ENCODE measurements at places on chromosomes 5 and 9.

DNA sequence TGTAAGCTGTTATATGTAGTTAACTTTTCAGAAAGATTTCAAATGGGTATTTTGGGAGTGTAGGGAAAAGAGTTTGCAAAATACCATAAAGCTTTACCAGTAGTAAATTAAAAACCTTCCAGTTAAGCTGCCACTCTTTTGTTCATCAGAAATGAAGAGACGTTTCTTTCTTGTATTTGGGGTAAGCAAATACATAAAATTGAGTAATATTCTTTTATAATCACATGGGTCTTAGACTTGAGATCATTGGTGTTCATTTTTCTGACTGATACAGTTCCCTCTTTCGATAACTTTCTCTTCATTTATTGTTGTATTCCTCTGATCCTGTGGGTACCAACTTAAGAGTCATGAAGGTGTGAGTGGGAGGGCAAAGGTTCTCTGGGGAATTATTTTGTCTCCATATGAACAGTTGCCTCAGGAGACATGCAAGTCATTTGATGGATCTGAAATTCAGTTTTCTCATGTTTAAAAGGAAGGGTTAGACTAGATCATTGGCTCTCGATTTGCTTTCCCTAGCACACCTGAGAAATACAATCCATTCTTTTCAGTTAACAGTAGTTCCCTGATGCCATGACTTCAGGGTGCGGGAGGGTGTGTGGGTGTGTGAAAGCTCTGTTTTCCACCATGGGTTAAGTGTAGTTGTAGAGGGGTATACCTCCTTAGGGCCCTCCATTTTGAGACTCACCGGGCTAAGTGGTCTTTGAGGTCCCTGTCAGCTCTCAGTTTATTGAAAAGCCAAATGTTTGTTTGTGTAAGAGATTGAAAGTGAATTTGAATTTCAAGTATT, 47.7 kb downstream of the CNTRL start:
- DNase-seq, result no peak

DNA sequence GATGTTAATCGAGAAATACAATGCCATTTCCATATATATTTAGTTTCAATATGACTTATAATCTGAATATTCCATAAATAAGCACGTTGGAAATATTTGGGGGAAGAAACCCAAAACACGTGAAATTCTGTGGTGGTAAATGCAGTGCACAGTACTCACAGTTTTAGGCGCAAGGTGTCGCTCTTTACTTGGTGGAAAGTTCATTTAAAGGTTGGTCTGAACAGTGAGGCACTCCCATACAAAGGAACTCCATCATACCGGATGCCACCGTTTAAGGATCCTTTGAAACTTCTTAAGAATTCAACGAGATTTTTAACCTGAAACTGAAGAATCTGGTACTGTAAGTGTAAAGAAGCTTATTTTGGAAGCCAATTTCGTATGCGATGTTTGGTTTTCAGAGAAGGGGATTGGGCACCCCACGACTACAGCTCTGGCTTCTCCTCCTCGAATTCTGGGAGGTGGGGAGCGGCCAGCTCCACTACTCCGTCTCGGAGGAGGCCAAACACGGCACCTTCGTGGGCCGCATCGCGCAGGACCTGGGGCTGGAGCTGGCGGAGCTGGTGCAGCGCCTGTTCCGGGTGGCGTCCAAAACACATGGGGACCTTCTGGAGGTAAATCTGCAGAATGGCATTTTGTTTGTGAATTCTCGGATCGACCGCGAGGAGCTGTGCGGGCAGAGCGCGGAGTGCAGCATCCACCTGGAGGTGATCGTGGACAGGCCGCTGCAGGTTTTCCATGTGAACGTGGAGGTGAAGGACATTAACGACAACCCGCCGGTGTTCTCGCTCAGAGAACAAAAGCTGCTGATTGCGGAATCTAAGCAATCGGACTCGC, at the start of gene PCDHA11:
Gene PCDHA11 (plus strand): TSS at position 237 of the 834 bp plus-strand sequence. CDS start 147 bp downstream, at position 384.
- DNase-seq, result no peak

GRCh38 chr9:129884220-129885017, 49.2 kb downstream of the USP20 start:
- DNase-seq, result no peak

DNA sequence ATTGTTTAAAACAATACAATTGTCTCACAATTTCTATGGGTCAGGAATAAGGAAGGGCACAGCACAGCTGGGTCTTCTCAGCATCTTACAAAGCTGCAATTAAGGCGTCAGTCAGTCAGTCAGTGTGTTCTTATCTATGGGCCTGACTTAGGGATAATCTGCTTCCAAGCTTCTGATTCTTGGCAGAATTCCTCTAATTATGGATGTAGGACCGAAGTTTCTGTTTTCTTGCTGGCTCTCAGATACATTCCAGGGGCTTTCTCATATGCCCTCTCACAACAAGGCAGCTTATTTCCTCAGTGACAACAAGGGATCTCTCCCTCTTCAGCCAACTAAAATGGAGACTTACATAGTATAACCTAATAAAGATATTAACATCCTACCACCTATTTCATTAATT, 1925.3 kb upstream of the ACO1 start:
- no peak for DNase-seq

DNA sequence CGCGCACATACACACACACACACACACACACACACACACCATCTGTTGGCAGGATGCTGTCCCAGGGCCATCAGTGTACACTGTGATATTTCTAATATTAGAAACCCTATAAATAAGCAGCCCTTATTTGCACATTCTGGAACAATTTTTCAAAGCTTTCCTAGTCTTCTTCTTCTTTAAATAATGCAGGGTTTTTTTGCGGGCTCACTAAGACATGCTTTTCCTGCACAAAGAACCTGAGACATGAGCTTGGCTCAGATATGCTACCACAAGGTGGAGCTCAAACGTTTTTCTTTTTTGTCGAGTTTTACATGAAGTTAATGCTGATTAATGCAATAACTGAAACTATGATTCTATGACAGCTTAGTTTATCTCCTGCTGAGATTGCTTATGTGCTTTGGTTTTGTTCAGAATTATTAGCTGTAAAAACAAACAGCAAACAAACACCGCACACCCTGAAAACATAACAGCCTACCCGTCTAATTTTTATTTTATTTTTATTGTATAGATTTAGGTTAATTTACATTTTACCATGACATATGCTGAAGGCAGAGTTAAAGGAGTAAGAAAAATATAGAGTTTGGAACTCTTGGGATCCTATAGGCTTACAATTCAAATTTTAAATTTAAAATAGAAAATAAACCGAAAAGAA, 95.8 kb downstream of the ALDH1A1 start:
- no peak for DNase-seq

- no peak for DNase-seq
Observed at GRCh38 chr9:130193531-130194377, 21.6 kb downstream of the NCS1 start.

- DNase-seq, result no peak
Observed at GRCh38 chr5:94010814-94011213, 269.4 kb upstream of the POU5F2 start.

DNA sequence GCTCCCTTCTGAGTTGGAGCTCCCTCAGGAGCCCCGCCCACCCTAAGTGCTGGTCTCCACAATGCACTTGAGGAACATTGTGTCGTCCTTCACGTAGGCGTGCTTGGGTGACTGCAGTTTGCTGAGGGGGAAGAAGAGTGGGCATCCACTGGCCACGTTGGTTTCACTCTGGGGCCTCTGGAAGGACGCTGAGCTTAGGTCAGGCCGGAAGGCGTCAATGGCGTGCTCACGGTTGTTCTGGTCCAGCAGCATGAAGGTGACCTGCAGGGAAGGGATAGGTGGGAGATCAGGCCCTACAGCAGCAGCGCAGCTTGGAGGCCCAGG, 21.7 kb downstream of the TRAF1 start:
- DNase-seq, result no peak

GRCh38 chr5:1526681-1527131, 2.9 kb upstream of the LPCAT1 start:
- no peak for DNase-seq

- DNase-seq, result no peak
Observed at GRCh38 chr5:106833517-106833916, 837.2 kb downstream of the EFNA5 start.

GRCh38 chr9:91062281-91062680, 260.7 kb downstream of the SYK start:
- DNase-seq, result no peak

GRCh38 chr9:100689635-100690034, 111.8 kb downstream of the CAVIN4 start:
- DNase-seq, result no peak

- DNase-seq, result no peak
Observed at GRCh38 chr5:180830253-180831138, 27.9 kb upstream of the MGAT1 start.

DNA sequence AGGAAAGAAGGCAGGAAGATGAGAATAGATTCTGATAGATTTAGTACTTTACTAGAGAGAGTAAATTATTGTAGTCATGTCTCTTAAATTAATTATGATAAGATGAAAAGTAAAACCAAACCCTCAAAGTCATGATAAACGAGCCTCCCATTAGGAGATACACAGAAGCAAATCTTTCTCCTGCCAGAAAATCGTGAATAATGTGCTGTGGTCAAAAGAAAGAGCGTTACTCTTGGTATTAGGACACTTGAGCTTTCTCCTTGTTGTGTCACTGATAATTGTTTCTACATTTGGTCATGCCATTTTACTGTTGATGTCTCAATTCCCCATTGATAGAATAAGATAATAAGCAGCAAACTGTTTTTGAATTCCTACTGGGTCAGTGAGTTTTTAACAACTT, 562.8 kb upstream of the TLE4 start:
- no peak for DNase-seq

DNA sequence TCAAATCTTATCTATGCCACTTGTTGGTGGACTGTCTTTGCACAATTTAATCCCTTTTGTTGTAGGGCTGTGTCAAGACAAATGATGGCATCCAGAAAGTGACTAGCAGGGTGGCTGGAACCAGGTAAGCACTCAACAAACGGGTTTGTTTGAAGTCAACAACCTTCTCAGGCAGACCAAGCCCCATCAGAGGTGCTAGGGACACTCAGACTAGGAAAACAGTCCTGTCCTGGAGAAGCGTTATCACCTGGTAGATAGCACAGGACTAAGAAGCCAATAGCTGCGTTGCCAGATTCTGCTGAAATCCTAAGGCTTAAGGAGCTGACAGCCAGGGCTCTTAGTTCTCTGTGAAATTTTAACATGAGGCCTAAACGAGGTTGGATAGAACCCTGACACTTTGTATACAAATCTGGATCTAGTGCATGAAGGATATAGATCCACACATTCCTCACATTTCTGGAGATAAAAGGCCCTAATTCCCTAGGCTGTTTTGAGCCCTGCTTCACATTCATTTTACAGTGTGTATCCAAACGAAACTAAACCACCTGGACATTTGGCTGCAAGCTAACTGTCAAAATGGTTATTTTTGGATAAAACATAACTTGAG, 179.8 kb downstream of the DCP2 start:
- DNase-seq, result no peak

DNA sequence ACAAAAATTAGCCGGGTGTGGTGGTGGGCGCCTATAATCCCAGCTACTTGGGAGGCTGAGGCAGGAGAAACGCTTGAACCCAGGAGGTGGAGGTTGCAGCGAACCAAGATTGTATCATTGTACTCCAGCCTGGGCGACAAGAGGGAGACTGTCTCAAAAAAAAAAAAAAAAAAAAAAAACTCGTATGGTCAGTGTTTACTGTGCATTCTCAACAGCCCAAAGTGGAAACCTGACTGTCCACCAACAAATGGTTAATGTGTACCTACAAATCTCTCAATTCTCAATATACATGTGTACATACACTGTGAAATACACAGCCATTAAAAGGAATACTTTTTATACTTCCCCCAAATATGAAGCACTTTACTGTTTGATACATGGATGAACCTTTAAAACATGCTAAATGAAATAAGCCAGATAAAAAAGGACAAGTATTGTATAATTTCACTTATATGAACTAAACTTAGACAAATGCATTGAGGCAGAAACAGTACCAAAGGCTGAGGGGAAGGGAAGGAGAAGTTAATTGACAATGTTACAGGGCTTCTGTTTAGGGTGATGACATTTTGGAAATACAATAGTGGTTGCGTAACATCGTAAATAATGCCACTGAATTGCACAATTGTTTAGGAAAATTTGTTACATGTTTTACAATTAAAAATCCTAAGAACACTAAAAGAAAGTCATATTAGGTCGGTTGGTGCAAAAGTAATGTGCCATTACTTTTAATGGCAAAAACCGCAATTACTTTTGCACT, 16.5 kb downstream of the DNAJA1 start:
- no peak for DNase-seq

DNA sequence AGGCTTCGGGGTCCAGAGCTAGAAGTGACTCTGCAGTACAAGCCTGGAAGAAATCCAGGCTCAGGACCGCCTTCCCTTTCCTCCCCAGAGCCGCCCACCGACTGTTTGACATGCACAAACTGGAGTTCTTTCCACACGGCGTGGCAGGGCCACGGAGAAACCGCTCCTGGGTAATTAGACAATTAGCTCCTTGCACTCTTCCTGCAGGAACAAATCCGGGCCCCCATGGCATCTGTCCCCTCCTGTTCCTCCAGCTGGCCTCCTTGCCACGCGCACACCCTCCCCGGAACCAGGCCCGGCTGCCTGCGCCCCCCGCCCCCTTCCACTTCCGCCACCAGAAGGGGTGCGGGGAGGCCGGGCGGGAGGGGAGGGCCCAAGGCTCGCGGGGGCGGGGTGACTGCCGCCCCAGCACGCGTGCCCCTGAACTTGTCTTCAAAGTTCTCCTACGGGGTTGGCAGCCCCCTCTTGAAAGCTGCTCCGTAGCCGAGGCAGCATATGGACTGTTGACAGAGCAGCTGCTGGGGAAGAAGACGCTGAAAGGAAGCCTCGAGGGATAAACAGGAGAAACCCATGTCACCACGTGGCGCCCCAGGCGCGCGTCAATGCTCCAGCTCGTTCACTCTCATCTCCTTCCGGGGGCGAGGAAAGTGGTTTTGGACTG, 74.3 kb downstream of the SEC61B start:
- DNase-seq, result no peak

DNA sequence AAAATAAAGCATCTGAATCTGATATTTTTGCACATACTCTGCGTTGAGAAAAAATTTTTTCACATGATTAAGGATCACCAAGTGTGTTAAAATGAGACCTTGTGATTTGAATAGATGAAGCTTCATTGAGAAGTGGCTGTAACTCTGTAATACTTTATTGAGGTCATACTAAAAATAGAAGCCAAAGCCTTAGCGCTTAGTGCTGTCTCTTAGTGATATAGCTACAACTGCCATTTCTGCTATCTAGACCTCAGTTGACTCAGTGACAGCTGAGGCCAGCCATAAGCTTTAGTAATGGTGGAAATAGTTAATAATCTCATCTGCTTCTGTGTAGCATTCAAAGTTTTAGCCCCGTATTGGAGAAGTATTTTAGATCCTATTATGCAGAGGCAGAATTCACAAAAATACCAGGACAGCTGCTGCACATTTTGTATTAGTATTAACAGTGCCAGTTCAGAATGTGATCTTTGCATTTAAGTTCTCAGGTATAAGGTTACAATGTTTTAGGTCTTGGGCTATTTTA, 107.4 kb upstream of the SGCD start:
- no peak for DNase-seq

- DNase-seq, result no peak
Observed at GRCh38 chr5:73654819-73655318, 28.9 kb downstream of the ARHGEF28 start.

- DNase-seq, result no peak
Observed at GRCh38 chr5:8606231-8606630, 737.3 kb downstream of the MTRR start.

- DNase-seq, result no peak
Observed at GRCh38 chr5:180093651-180094382, 22.3 kb upstream of the RNF130 start.
